ENCODE measurements at places on chromosomes 12 and 14. TPM values are rescaled to one million over a fixed set of nuclear protein-coding genes. Genes with fewer than 3 reads are reported as not detected.
A peak's percentile ranks its signal among the peaks of the same experiment; 100 is the strongest.

DNA sequence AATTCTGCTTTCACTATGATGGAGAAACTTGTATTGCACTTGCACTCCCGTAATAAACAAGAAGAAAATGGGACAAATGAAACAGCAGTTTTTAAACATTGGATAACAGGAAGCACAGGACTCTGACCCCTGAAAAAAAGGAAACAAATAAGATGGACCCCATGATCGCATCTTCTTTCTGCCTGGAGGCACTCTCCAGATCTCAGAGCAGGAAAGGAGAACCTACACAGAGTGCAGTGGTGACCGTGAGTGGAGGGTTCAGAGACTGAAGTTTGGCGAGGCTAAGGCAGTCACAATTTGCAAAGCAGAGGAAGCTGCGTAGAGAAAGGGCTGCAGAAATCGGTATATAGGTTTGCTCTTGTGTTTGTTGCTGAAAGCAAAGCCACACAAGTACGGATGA is 6.1 kb upstream of the FGF6 start:
- DNase-seq = no peak

- DNase-seq = peak; percentile 1
These were observed 116.0 kb upstream of the RTL1 start for GRCh38 chr14:101019541-101019940.

GRCh38 chr14:92373336-92373735 is 50.4 kb downstream of the SLC24A4 start:
- DNase-seq = no peak

The GARIN6 gene
- polyA plus RNA-seq = not detected

DNA sequence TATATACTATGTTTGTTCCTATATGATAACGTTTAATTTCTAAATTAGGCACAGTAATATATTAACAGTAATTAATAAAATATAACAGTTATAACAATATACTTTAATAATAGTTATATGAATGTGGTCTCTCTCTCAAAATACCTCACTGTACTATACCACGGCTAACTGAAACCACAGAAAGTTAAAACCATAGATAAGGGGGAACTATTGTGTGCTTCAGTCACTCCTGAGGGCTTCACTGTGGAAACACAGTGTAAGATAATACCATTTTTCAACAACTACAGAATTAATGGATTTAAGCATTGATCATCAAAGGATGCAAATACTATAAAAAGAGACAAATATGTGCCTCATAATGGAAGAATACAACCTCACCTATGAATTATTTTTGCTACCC is 266.4 kb upstream of the RGS6 start:
- no peak for DNase-seq

GRCh38 chr14:20184181-20184580 is 6.5 kb upstream of the OR11G2 start:
- no peak for DNase-seq

The ZNF385A gene
- polyA plus RNA-seq = 78.3 TPM

- peak; percentile 94 for DNase-seq
These were observed 16.2 kb downstream of the ACIN1 start for GRCh38 chr14:23078692-23079116.

DNA sequence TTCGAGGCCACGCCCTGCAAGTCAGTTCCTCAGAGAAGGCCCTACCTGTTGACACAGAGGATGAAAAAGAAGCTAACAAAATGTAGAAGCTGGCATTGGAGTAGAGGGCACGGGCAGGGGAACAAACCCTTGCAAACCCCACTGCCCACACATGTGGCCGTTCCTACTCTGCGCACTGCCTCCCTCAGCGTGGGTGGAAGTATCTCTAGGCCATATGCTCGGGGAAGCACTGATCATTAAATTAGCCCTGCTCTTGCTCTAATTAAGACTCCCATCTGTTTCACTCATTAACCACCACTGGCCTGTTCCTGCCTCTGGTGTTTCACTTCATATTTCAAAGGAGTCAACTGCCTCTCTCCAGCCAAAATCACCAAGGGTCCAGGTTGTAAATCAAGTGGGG is 201.2 kb upstream of the SFSWAP start:
- DNase-seq = no peak

- peak; percentile 39 for DNase-seq
These were observed 2.5 kb downstream of the TRAF3 start for GRCh38 chr14:102779574-102780315.

DNA sequence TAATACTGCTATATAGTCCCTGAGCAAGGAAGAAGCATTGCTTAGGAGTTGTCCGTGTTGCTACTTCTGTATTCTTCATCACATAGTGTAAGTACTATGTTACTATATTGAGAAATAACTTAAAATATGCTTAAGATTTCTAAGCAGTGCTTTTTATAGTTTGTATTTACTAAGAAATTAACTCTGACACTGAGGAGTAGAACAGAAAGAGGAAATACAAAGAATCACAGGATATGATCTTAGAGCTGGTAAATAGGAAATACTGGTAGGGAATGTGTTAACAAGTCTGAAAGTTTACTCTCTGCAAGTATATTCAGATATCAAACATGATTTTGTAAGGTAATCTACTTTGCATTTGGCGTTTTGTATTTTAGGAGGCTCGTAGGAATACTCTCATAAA is 15.5 kb downstream of the XPOT start:
- DNase-seq = no peak

GRCh38 chr14:76007852-76008251 is 22.3 kb downstream of the IFT43 start:
- no peak for DNase-seq

- no peak for DNase-seq
These were observed 620 bp upstream of the NID2 start for GRCh38 chr14:52069307-52070050.

DNA sequence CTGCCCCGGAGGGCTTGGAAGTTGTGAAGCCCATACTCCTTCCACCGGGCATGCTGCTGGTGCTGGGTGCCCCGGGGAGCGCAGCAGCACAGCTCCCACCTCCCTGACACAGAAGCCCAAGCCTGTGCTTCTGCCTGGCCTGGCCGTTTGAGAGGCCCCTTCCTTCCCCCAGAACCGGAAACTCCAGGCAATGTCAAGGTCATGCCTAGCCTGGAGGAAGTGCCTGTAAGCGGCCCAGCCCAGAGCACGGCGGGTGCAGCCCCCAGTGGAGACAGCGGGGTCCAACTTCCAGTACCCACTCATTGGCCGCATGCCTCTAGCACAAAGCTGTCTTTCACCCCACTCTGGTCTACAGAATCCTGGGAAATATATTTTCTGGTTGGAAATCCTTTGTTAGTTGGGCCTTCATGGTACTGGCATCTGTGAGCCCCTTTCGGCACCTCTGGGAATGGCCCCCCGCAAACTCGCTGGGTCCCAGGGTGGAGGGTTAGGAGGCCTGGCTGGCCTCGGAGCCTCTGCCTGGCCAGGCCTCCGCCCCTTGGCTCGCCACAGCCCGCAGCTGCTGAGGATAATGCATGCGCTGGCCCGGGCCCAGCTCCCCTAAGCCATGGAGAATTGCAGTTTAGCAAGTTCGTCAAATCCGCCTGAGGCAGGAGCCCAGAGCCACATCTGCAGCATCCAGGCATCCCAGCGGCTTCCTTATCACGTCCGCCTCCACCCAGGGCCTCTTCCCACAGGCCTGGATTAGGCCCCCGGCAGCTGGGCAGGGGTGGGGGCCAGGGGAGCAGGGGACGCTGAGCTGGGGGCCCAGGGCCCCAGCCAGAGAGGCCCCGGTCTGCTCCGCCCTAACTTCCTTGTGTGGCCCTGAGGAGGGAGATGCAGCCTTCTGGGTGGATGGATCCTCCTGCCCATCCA is 48.9 kb upstream of the DLK1 start:
- peak; percentile 55 for DNase-seq

DNA sequence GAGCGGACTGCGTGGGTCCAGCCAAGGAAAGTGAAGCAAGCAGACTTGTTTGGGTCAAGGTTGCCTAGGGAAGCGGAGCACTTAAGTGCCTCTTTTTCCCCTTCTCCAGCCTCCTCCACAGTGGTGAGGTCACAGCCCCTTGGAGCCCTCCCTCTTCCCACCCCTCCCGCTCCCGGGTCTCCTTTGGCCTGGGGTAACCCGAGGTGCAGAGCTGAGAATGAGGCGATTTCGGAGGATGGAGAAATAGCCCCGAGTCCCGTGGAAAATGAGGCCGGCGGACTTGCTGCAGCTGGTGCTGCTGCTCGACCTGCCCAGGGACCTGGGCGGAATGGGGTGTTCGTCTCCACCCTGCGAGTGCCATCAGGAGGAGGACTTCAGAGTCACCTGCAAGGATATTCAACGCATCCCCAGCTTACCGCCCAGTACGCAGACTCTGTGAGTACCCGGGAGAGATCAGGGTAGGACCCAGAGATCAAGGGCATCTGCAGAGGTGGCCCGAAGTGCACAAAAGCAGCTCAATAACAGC is at the start of gene TSHR:
Gene TSHR, plus strand, starts transcription at position 206 of the 526 bp plus-strand sequence. Its CDS starts 60 bp downstream, at position 266.
- no peak for DNase-seq

- no peak for DNase-seq
These were observed 28.5 kb downstream of the PRPF40B start for GRCh38 chr12:49651855-49652254.

DNA sequence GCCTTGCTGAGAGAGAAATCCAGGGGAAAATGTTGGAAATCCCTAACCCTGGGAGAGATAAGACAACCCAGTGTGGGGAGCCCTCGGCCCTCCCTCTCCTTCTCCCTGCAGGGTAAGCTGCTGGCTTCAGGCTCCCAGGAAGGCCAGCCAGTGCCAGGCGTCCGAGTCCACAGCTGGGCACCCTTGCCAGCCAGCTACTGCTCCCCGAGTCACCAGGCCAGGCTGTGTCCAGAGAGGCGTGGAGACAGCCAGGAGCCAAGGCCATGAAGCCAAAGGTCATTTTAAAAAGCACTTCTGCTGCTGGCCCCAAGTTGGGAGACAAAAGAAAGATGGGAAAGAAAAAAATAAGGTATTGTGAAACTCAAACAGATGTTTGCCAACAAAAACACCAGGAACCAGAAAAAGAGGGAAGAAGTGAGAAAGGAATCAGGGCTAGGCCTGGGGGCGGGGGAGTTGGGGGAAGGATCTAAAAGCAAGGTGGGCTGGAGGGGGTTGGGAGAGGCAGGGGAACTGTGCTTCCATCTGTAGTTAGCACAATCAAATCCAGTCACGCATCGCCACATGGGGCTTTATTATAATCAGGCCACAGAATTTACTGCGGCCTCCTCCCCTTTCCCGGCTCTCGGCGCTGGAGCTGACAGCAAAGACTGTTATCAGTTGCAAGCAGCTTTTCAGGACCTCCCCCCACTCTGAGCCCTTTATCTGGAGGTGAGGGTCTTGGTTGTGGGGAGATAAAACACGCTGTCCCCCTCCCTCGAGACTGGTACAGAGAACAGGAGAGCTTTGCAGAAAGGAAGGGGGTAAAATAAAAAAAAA is 33.5 kb downstream of the RBM19 start:
- no peak for DNase-seq

GRCh38 chr12:76480796-76481195 is 78.8 kb downstream of the OSBPL8 start:
- DNase-seq = no peak

GRCh38 chr12:85825746-85826145 is 10.5 kb downstream of the RASSF9 start:
- no peak for DNase-seq

The RPGRIP1 gene
- 4.7 TPM for polyA plus RNA-seq

The TSPAN19 gene
- not detected for polyA plus RNA-seq

DNA sequence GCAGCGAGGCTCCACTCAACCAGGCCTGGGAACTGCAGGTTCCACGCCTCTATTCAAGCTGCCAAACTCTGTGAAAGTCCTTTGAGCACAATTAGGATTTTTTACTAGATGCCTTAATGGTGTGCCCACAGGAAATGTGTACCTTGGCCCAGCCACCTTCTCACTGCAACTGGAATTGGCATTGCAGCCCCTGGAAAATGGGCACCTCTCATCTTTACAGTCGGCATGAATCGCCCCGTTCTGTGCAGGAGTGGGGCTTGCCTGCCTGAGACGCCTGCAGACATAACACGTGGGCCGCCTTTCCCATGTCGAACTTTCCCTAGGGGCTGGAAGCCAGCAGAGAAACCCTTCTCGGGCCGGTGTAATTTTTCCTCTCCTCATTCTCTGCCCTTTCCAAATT is 42.0 kb upstream of the ELK3 start:
- DNase-seq = no peak

DNA sequence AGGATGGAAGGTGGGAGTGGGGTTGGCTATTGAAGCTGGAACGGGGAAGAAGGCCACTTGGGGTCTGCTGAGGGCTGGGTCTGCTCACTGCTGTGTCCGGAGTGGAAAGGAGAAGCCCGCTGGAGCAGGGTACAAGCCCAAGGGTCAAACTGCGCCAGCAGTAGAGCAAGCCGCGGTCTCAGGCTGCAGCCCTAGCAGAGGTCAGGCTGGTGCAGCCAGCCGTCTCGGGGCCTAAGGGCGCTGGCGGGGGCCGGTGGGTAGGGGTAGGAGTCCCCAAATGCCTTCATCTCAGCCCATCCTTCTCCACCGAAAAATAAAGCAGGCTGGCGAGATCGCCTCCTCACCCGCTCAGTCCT is 718 bp upstream of the JDP2 start:
- peak; percentile 37 for DNase-seq

The NOS1 gene
- polyA plus RNA-seq = not detected

The ASB2 gene
- polyA plus RNA-seq = 3.3 TPM

GRCh38 chr14:64705381-64706118 is 1.3 kb downstream of the PLEKHG3 start:
- peak; percentile 91 for DNase-seq

DNA sequence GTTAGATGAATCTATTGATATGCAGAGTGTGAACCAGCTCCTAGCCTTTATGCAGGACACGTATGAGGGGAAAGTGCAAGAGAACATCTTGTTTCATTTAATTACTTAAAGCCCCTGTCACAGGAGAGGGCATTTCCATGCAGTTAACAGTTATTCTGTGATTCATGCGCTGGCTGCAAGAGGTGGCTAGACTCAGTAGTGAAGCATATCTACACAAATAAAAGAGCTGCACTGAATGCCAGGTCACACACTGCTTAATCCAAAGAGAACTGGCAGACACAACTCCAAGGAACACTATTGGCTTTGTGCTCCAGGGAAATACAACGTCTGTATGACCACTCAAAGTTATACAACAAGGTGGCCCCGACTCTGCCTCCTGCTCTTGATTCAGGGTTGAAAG is 394.1 kb downstream of the C12orf75 start:
- no peak for DNase-seq

The SAMD15 gene
- 0.05 TPM for polyA plus RNA-seq

The C12orf60 gene
- 0.46 TPM for polyA plus RNA-seq

GRCh38 chr12:100326208-100326607 is 30.7 kb upstream of the SLC17A8 start:
- no peak for DNase-seq

All from CD14-positive monocyte (primary cell).